ENCODE measurements at places on chromosomes 3 and 15. TPM values are rescaled to one million over a fixed set of nuclear protein-coding genes. Genes with fewer than 3 reads are reported as not detected.

AHSG gene
- not detected for total RNA-seq

CATSPER2 gene
- total RNA-seq, result 1.6 TPM

RASGRP1 gene
- 0.85 TPM for total RNA-seq

COX17 gene
- total RNA-seq, result 47.0 TPM

MYRIP gene
- total RNA-seq, result 2.2 TPM

ATG7 gene
- total RNA-seq, result 17.9 TPM

SLC27A2 gene
- total RNA-seq, result 6.2 TPM

FGF7 gene
- not detected for total RNA-seq

PTH1R gene
- total RNA-seq, result 0.99 TPM

IQCF5 gene
- not detected for total RNA-seq

SETD5 gene
- total RNA-seq, result 185 TPM

TBC1D21 gene
- not detected for total RNA-seq

HACL1 gene
- 48.9 TPM for total RNA-seq

SPATA12 gene
- total RNA-seq, result 0.22 TPM

NPRL2 gene
- 23.0 TPM for total RNA-seq

SERPINI2 gene
- total RNA-seq, result not detected
